Activated CD8-positive, alpha-beta memory T cell treated with anti-CD3 and anti-CD28 coated beads, Interleukin-2, amount 10 ng/mL, durations not matched to agents 7 days and 5 days (primary cell): ENCODE measurements at places on chromosomes 11 and 22. TPM values are rescaled to one million over a fixed set of nuclear protein-coding genes. Genes with fewer than 3 reads are reported as not detected.

CTSW gene
- total RNA-seq = 339 TPM

SHANK2 gene
- not detected for total RNA-seq

FAM111B gene
- 46.5 TPM for total RNA-seq

RASL10A gene
- 0.70 TPM for total RNA-seq

MS4A6E gene
- total RNA-seq = not detected

APOBEC3G gene
- 196 TPM for total RNA-seq

IFITM10 gene
- 1.3 TPM for total RNA-seq

KIAA0930 gene
- 38.6 TPM for total RNA-seq

APOL5 gene
- not detected for total RNA-seq

CABP4 gene
- total RNA-seq = 0.96 TPM

SOX10 gene
- total RNA-seq = not detected

MUC6 gene
- not detected for total RNA-seq

PHF21B gene
- 0.93 TPM for total RNA-seq

NLRP14 gene
- total RNA-seq = not detected

CDC42BPG gene
- total RNA-seq = 0.50 TPM

TESMIN gene
- 11.8 TPM for total RNA-seq

SYT7 gene
- total RNA-seq = not detected

OR51I1 gene
- not detected for total RNA-seq

PPP2R5B gene
- 12.3 TPM for total RNA-seq

GUCY1A2 gene
- total RNA-seq = not detected

MS4A15 gene
- total RNA-seq = not detected

DENND6B gene
- 5.7 TPM for total RNA-seq

MAJIN gene
- total RNA-seq = not detected

CRYBB3 gene
- total RNA-seq = 0.52 TPM

MGAT3 gene
- total RNA-seq = 3.6 TPM

PCNX3 gene
- total RNA-seq = 54.9 TPM

GLYATL1 gene
- total RNA-seq = not detected

SLC25A18 gene
- not detected for total RNA-seq

TMX2 gene
- 77.4 TPM for total RNA-seq

P4HA3 gene
- not detected for total RNA-seq

PLEKHB1 gene
- 10.6 TPM for total RNA-seq

ZP1 gene
- total RNA-seq = not detected

CSF2RB gene
- total RNA-seq = 26.9 TPM

CD248 gene
- 16.8 TPM for total RNA-seq

FXYD2 gene
- 13.1 TPM for total RNA-seq

HOATZ gene
- total RNA-seq = not detected

PNPLA5 gene
- total RNA-seq = not detected

FBLN1 gene
- total RNA-seq = 0.42 TPM

HEPHL1 gene
- not detected for total RNA-seq

BAIAP2L2 gene
- 0.70 TPM for total RNA-seq

BLID gene
- not detected for total RNA-seq

ALDH3B2 gene
- not detected for total RNA-seq

INSC gene
- total RNA-seq = 0.61 TPM

TMEM121B gene
- not detected for total RNA-seq
